ENCODE measurements at places on chromosomes 5 and 9. TPM values are rescaled to one million over a fixed set of nuclear protein-coding genes. Genes with fewer than 3 reads are reported as not detected.

Gene ACOT12
- total RNA-seq: not detected

Gene CTXN3
- not detected for total RNA-seq

DNA sequence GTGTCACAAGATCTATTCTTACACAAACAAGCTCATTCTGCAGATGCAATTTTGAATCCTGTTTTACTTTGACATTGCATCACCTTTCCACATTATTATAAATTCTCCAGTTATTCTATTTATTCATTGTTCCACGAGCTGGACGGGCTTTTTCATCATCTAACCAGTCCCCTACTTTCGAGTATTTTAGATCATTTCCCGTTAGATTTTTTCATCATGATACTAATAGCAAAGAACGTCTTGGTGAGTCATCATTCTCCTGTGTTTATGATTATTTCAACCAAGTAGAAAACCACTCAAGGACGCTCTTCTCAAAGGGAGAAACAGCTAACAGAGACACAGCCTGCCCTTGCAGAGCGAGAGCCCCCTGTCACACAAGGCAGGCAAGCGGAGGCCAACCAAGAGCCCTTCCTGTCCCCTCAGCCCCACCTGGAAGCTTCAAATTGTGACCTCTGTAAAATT lies 15.1 kb downstream of the BBLN start:
- DNase-seq: no peak

Gene OTULINL
- 6.5 TPM for total RNA-seq

GRCh38 chr5:154042766-154043165 lies 4.0 kb downstream of the MFAP3 start:
- no peak for DNase-seq

GRCh38 chr5:6370580-6370979 lies 7.8 kb downstream of the MED10 start:
- DNase-seq: no peak
